MG63 (cell line): ENCODE measurements at places on chromosomes 2 and 18.
A peak's percentile ranks its signal among the peaks of the same experiment; 100 is the strongest.

GRCh38 chr2:130826821-130827501, 9.8 kb upstream of the ARHGEF4 start:
- DNase-seq, result no peak

- peak; percentile 22 for DNase-seq
Measured at GRCh38 chr2:75055820-75056675, 97.6 kb downstream of the POLE4 start.

DNA sequence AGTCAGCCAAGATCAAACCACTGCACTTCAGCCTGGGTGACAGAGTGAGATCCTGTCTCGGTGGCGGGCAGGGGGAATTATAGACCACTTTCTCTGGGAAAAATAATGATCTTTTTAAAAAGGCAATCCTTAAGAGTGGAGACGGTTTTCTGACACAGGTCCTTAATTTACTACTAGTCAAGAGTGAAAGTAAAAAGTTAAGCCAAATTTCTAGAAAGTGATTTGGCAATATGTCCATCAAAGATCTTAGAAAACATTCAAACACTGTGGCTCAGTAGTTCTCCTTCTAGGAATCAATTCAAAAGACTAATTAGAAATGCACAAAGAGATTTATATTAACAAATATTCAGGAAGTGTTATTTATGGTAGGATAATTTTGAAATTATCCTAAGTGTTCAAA, 148.5 kb upstream of the DNMT3A start:
- DNase-seq, result no peak

- DNase-seq, result peak; percentile 74
Measured at GRCh38 chr2:174051741-174052583, 86.8 kb upstream of the SP3 start.

- no peak for DNase-seq
Measured at GRCh38 chr2:210399440-210400041, 77.0 kb downstream of the LANCL1 start.

DNA sequence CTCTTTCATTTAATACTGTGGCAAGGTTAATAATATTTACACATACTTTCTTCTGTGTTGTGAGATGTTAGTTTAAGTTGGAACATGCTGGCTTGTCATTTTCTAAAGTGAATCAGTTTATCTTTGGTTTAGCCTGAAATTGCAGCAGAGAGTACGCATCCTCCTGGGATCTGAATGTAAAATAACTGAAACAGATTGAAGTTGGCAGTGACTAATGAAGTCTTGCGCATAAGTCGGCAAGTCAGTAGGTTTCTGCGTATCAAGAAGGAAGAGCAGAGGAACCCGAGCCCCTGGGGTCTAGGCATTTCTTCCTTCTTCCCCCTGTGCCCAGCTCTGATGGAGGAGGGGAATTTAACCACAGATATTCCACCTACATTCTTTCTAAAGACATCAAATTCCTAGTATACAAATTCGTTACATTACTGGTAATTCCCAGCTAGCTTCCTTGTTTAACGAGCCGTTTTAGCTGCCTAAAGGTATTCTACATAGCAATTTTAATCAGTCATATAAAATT, 392.1 kb upstream of the RAB12 start:
- no peak for DNase-seq

GRCh38 chr18:37537868-37538525, 27.6 kb downstream of the CELF4 start:
- DNase-seq, result peak; percentile 59

GRCh38 chr2:38660282-38660681, 5.6 kb upstream of the GALM start:
- DNase-seq, result no peak

DNA sequence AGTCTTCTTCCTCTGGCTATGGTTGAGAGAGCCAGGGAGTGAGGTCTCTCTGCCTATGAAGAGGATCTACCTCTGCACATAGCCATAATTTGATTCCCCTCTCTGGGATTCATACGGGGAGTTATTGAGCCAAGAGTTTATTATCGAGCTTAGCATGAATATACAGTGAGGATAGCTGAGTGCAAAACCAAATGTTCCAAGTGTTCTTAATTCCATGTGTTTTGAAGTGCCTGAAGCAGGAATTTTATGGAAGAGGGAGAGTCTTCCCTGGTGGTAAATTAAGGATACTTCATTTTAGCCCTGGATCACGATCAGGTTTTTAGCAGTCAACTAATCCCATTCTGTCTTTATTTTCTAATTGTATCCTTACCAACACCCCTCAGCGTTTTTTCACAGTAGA, 270.6 kb downstream of the C1D start:
- no peak for DNase-seq

- DNase-seq, result no peak
Measured at GRCh38 chr2:160266037-160266551, 66.0 kb upstream of the ITGB6 start.

DNA sequence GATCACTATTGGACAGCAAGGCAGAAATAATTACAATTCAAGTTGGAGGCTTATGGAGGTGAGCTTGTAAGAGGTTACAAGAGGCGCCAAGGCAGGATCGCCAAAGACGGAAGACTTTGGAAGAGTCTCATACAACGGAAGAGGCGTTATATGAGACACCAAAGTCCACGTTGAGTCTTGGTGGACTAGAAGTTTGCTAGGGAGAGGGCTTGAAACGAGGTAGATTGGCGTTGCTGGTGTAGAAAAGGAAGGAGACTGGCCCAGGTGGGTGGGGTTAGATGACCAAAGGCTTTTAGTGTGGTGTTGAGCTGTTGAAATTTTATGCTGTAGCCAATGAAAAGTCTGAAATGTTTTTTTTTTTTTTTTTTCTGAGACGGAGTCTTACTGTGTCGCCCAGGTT, 1.4 kb downstream of the MSH2 start:
- DNase-seq, result no peak

DNA sequence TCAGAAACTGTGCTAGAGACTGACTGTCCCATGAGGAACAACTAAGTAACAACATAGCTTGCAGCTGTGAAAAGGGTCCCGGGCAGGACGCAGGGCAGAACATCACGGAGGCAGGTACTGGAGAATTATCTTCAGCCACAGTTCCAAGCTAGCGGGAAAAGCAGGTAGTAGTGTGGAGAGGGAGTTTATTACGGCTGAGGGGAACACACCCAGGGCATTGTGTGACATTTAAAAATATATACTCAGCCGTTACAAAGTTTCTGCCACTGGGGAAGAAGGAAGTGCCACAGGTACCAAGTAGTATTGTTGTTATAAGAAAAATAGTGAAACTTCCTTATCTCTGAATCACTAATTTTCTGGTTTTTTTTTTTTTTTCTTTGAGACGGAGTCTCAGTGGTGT, 179.6 kb downstream of the LAMA1 start:
- no peak for DNase-seq
